ENCODE measurements at places on chromosomes 6 and 20. TPM values are rescaled to one million over a fixed set of nuclear protein-coding genes. Genes with fewer than 3 reads are reported as not detected.

Gene NRSN1
- not detected for total RNA-seq

Gene KIF25
- not detected for total RNA-seq

Gene CD93
- total RNA-seq = under 0.01 TPM

Gene PRPH2
- 0.78 TPM for total RNA-seq

Gene SLC26A8
- under 0.01 TPM for total RNA-seq

Gene MDFI
- not detected for total RNA-seq

Gene MARCKS
- total RNA-seq = 43.0 TPM

Gene MAK
- not detected for total RNA-seq

Measured in subcutaneous preadipocyte (primary cell).